ENCODE measurements at places on chromosomes 1 and 21.

- DNase-seq = no peak
Observed at GRCh38 chr1:113946112-113946511, 17.0 kb downstream of the HIPK1 start.

GRCh38 chr1:42777852-42778251 is 6.9 kb upstream of the TMEM269 start:
- no peak for DNase-seq

DNA sequence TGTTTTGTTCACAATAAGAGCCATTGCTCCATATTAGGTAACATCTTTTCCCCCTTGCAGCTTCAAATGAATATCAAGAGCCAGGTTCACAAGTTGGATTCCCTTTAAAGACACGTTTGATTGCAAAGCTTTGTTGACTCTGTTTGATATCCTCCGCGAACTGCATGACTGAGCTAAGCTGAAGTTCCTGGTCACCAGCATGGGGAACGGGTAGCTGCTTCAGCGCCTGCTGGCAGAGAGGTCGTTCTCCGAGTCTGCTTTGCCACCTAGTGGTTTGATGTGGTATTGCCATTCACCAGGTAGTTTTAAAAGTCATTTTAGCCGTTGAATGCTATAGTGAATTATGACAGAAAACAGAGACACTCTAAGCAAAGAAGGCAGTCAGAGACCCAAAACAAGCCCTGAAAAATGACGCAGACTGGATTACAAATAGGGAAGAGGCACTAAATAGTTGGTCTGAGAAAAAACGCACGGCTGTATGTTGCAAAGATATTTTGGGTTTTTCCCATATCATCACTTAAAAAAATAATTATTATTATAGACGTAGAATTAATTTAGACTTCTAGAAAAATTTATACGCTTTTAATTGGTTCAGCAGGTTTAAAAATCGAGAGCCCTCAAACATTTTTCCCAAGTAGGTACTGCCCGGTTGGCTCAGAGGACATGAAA is 193.5 kb upstream of the FMN2 start:
- DNase-seq = peak; percentile 33

DNA sequence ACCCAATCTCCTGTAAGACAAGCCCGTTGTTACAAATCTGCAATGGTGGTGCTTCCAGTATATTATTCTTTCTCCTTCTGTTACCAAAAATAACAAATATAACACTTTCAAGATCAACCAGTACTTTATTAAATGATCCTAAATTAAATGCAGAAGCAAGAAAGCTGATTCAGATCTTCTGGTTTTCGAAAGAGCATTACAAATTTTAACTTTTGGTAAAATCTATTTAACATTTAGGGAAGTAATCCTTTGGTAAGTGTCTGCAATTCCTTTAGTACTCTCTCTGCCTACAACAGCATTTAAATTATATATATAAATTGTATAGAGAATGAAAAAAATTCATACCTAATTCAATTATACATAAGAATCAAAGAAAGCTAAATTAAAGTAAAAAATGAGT is 198.6 kb upstream of the HMCN1 start:
- no peak for DNase-seq

- DNase-seq = no peak
Observed at GRCh38 chr1:10078494-10078893, 45.7 kb downstream of the UBE4B start.

DNA sequence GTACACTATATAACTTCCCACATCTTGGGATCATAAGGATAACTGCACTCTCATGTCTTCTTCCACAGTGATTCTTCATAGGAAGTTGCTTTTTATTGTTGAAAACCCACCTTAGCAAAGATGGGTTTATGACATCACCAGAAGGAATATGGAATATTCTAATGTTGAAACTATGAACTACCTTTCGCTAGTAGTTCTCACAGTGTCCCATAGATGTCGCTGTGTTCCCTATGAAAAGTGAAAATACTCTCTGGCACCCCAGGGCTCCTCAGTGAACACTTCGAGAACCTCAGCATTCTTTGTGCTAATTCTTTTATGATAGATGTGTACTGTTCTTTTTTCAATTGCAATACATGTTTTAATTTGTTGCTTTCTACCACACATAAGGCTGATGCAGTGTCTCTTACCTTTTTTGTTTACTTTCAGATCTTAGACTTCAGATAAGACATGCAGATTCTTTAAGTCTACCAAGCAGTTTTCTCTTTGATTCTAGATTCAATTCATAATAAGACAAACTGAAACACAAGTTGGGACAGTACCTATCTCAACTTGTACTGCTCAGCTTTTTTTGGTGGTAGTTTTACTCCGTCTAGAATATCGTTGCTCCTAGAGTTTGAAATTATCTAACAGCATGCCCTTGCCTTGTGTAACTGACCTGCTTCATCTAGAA is 90.8 kb downstream of the GTF2B start:
- peak; percentile 3 for DNase-seq

- DNase-seq = no peak
Observed at GRCh38 chr1:243946946-243947345, 96.9 kb upstream of the AKT3 start.

- DNase-seq = no peak
Observed at GRCh38 chr21:37627074-37627473, 260.5 kb downstream of the DYRK1A start.

All from stimulated activated CD8-positive, alpha-beta memory T cell treated with anti-CD3 and anti-CD28 coated beads, Interleukin-4, amount 100 ng/mL, for 4 hours (primary cell).